ENCODE measurements at places on chromosomes 13 and 19.

DNA sequence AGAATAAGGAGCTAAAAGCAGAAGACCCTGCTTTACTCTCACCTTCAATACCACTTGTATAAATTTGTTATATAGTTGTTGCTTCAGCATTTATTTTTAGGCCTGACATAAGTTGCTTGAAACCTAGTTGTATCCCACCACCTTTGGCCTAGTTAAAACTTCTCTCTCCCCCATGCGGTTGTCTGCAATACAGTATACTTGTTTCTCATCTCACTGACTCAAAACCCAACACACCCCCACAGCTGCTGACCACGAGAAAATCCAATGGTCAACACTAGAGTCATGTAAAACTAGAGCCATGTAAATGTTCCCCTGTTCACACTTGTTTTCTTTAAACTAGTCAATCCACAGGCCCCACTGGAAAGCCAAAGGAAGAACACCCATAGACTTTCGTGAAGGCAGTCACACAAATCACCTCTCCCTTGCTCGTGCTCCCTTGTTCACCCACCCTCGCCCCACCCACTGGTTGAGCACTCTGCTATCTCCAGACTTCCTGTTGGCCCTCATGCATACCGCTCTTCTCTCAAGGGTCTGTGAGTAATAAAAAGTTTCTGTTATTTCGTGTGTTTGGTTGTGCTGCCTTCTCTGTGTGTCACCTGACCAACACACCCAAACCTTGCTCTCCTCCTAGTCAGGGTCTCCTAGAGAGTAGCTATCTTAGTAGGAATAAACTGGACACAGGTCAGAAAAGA lies 12.9 kb upstream of the CCDC169 start:
- DNase-seq = no peak

DNA sequence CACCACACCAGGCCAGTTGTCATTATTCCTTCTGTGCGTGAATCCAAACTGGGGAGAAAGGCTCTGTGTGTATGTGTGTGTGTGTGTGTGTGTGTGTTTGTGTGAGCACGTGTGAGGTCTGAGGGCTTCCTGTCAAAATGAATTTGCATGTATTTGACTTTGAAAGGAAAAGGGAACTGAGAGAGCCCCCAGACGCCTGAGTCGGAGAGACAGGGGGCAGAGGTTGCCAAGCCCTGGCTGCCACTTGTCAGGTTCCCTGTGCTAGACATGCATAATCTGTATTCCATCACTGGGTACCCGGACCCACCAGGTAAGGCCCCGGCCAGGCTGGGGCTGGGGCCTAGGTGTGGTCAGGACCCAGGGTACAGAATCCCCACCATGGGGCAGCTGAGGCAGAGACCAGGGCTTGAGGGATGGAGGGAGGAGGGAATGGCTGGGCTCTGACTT lies at the start of gene CLEC17A:
Gene CLEC17A, plus strand, starts transcription at position 191 of the 447 bp plus-strand sequence. Its CDS starts 77 bp downstream, at position 268.
- DNase-seq = no peak

- DNase-seq = no peak
These were observed 4.4 kb downstream of the HAS1 start for GRCh38 chr19:51719251-51719988.

GRCh38 chr19:13987101-13987890 lies 18.8 kb downstream of the RFX1 start:
- no peak for DNase-seq

DNA sequence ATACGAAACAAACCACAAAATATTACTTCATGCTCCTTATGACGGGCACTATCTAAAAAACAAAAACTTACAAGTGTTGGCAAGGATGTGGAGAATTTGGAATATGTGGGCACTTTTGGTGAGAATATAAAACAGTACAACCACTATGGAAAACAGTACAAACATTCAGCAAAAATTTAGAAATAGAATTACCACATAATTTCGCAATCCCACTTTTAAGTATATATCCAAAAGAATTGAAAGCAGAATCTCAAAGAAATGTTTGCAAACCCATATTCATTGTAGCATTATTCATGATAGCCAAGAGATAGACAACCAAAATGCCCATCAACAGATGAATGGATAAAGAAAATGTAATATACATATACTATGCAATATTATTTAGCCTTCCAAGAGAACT lies 1173.7 kb upstream of the PRR20A start:
- DNase-seq = no peak

- peak; percentile 71 for DNase-seq
These were observed 5.2 kb downstream of the TRIP10 start for GRCh38 chr19:6744381-6745301.

- peak; percentile 24 for DNase-seq
These were observed at the start of gene SACS for GRCh38 chr13:23433171-23434153. SACS (minus strand) TSS chr13:23433702; CDS start chr13:23411239, 22,463 bp downstream.

- DNase-seq = no peak
These were observed 23.1 kb downstream of the PEPD start for GRCh38 chr19:33498391-33499000.

DNA sequence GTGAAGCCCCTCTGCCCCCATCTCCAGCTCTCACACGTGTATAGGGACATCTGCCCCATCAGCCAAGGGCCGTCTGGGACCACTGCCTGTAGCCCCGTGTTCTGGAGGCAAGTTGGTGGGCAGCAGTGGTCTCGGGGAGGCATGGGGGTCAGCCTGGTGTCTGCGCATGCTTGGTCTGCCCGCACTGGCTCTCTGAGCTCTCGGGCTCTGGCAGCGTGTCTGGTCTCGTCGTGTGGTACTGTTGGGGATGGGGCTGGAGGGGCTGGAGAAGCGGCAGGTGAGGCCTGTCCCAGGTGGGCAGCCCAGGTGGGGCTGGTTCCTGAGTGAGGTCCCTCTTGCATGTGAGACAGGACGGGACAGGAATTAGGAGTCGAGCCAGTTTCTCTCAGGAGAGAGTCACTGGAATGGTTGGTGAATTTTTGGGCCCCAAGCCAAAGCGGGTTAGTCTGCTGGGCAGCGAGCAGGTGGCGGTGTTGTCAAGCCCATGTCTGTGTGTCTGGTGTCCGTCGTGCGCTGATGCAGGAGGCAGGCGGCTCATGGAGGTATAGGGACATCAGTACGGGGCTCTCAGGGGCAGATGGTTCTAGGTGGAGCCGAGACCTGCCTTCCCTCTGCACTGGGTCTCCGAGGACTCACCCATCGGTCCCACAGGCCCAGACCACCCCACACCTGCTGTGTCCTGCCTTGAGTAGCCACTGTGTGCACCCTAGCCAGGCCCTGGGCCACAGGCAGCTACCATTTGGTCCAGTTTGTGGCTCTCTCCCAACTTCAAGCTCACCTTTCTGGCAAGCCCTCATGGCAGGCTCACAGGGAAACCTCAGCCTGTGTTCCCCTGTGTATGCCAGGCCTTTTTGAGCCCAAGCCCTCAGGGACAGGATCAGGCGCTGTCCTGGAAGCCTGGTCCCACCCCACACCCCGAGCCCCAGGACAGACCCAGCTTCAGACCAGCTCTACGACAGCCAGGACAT lies 18.2 kb downstream of the COMP start:
- DNase-seq = no peak
